GM12865 (cell line): ENCODE measurements at places on chromosomes 6 and 20.

DNA sequence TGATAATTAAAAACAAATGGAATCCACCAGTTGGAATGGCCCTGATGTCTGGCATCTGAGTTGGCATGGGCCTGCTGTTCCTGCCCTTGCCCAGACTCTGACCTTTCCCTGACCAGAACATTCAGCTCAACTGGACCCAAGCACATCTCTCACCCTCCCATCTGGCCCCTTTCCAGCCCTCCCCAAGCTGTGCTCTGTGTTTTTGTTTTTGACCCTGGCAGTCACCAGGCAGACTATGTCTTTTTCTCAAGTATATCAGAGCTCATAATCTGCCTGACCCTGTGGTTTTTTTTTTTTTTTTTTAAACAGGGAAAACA, 117.6 kb downstream of the TRDN start:
- DNase-seq, result no peak

GRCh38 chr20:62728781-62729300, 20.2 kb downstream of the NTSR1 start:
- no peak for DNase-seq

GRCh38 chr6:165298402-165298801, 11.0 kb downstream of the C6orf118 start:
- DNase-seq, result no peak

DNA sequence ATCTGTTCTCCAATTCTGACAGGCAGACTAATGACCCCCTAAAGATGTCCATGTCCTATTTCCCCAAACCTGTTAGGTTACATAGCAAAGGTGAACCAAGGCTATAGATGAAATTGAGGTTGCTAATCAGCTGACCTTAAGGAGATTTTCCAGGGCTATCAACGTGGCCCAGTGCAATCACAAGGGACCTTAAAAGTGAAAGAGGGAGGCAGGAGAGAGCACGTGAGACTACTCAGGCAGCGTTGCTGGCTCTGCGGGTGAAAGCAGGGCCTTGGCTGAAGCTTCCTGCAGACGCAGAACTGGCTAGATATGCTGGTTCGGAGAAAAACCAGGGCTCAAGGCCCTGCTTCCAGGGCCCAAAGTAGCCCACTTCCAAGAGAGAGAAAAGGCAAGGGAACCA, 78.7 kb downstream of the NCOA7 start:
- DNase-seq, result no peak

DNA sequence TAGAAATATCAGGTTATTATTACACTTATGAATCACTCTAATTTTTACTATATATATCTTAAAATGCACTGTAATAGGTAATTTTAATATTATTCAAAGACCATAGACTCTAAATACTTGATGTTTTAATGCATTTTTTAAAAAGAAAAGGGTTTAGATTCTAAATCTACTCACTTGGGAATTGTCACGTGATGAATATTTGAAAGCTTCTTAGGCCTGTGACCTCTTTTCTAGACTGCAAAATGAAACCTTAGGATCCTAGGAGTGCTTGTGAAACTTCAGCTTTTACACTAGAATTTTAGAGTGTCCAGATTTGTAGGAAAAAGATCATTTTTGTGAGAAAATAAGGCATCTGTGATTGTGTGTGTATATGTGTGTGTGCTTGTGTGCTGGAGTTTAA, 318.0 kb downstream of the HTR1B start:
- DNase-seq, result no peak

DNA sequence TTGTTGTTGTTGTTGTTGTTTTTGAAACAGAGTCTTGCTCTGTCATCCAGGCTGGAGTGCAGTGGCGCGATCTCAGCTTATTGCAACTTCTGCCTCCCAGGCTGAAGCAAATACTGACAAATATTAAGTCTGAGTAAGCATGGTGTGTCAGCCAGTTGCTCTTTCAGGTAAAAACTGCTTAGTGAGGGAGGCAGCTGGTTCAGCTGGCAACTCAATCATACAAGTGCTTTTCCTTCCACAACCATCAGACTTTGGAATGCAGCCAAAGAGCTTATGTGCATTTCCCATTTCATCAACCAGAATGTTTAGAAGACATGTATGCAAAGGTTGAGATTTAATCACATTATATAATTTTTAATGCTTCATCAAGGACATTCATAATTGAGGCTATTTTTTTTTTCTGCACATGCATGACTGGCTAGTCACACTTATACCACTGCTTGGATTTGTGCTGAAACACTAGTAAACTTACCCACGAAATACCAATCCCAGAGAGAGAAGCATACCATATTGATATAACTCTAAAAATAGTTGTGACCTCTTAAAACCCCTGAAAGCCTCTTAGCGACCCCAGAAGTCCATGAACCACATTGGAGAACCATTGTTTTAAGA, 56.0 kb downstream of the CLIC5 start:
- no peak for DNase-seq

GRCh38 chr6:56890066-56890465, 64.8 kb upstream of the BEND6 start:
- DNase-seq, result no peak

- DNase-seq, result peak; percentile 65
These were observed 13.4 kb downstream of the FAM110A start for GRCh38 chr20:846894-847278.

GRCh38 chr6:46901882-46902314, 19.8 kb downstream of the ADGRF5 start:
- no peak for DNase-seq

GRCh38 chr6:49468042-49468441, 4.9 kb downstream of the CENPQ start:
- DNase-seq, result no peak

DNA sequence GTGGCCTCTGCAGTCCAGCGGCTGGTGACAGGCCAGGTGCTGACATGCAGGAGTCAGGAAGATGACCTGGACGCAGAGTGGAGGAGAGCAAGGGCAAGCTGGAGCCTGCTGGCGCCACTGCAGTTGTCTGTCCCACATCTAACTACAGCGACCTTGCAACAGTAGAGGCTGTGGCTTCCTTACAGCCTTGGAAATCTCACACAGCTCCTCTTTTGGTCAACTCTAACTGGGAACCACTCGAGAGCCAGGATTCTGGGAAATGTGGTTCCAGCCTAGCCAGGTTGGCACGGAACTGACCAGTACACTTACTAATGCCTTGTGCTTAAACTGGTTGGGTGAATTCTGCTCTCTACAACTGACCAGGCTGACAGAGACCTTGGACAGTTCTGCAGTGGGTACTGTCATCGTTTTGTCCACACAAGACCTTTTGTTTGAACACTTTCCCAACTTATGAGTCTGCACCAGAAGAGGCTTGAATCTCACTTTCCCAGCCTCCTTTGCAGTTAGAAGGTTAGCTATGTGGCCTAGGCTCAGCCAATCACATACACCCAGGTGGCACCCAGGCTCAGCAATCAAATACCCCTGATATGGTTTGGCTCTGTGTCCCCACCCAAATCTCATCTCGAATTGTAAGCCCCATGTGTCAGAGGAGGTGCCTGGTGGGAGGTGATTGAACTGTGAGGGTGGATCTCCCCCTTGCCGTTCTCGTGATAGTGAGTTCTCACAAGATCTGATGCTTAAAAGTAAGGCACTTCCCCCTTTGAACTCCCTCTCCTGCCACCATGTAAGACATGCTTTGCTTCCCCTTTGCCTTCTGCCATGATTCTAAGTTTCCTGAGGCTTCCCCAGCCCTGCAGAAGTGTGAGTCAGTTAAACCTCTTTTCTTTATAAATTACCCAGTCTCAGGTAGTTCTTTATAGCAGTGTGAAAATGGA, 153.5 kb downstream of the ZMYND8 start:
- DNase-seq, result no peak

DNA sequence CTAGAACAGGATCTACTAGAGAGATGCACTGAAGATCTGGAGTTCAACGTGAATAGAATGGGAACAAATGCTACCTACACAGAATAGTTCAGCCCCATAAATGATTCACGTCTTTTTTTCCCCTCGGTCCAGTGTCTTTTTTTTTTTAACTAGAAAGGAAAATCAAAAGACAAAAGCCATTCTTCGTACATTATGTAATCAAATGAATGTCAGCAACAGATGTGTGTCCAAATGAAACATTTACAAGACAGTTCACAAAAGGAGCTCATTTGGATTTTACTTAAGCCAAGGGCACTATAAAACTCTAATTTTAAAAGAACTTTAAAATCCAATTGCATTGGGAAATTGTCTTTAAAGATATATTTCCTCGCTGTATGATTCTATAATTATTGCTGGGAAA, 42.4 kb downstream of the FAM184A start:
- DNase-seq, result no peak

GRCh38 chr6:97067045-97067444, 142.5 kb downstream of the KLHL32 start:
- DNase-seq, result peak; percentile 26

DNA sequence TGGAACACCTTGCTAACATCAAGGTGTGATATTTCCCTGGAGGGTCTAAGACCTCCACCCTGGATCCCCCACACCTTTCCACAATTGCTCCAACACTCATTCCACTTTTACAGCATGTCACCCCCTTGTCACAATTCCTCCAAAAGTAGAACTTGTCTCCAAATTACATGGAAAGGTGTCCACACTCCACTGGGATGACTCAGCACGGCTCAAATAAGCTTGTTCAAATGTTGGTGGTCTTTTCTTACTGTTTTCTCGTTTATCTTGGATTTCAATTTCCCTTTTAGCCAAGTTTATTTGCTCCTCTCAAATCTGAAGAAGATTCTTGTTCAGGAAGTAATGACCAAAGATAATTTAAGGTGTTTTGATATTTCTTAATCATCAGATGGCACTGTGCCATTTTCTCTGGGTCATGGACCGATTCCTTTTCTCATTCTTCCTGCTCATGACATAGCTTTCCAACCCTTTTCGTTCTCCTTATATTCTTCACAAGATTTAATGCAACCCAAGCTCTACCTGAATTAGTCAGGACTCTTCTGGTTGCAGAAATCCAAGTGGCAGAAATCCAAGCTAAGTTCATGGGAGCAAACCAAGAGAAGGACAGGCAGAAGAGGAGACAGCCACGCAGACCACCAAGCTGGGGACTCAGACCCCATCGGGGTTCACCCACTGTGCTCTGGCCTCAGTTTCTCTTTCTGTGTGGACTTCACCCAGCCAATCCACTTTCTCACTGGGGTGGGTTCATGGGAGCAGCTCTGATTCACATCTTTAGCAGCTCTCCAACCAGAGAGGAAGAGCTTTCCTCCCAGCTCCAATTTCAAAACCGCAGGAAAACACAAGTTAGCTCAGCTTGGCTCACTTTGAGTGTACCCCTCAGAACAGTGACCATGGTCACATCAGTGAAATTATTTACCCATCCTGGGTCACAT, 110.5 kb upstream of the CDYL start:
- DNase-seq, result no peak

- DNase-seq, result peak; percentile 70
These were observed 29.7 kb downstream of the ATXN1 start for GRCh38 chr6:16731478-16732051.

GRCh38 chr20:48247961-48248360, 462.7 kb upstream of the SULF2 start:
- no peak for DNase-seq

- peak; percentile 49 for DNase-seq
These were observed 1.3 kb downstream of the CDYL start for GRCh38 chr6:4777394-4777935.

- DNase-seq, result no peak
These were observed 412.5 kb downstream of the MMUT start for GRCh38 chr6:49050584-49050983.

GRCh38 chr6:92791403-92791802, 628.0 kb downstream of the EPHA7 start:
- DNase-seq, result no peak

DNA sequence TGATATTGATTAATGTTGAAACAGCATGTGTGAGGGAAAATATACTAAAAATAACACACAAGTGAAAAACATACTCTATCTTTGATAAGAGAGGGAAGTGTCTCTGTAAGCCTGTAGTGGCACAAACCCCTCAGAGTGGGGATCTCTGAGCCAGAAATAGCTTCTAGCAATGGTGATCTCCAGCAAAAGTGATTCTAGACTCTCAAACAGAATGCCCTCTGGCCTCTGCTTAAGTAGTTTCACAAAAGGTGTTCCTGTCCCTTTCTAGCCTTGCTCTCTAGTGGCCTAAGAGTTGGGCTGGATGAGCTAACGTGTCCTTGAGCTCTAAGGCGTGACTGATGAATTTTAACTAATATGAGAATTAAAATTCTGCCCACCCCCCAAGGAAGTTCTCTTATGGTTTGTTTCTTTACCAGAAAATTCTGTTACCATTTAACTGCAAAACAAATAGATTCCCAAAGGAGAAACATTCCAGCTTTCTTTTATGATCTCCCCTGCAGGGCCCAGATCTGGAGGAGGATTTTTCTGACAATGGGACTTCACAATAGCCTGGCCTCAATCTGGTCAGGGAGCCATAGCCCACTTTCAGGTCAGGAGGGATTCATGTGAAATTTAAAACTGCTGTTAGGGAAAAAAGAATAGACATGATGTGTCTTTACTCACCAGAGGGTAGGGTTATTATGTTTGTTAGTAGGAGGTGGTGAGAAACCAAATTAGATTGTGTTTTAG, 182.5 kb upstream of the LAMP5 start:
- DNase-seq, result no peak

DNA sequence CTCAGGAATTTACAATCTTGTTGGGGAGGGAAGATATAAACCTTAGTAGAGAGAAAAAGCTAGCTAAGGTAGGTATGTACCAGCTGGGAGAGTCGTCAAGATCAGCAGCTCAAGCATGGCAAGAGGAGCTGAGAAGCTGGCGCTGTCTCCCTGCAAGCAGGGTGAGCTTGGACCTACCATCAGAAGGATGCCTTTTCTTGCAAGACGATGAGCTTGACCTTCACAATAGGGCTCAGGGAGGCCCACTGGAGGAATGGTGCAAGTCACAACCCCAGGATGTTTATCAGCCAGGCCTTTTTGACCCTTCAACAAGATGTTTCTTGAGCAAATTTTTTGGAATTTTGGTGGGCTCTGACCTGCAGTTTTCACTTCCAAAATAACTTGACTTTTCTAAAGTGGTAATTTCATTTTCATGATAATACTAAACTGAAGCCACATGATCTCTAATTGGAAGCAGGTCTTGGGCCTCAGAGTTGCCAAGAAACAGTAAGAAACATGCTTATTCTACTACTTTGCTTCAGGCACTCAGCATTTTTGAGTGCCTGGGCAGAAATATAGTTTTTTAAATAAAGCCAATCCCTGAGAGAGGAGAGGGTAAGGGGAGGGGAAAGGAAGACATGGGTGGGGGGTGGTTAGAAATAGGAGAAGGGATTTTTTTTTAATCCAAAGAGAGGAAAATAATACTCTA, 258.1 kb downstream of the CLIC5 start:
- no peak for DNase-seq

DNA sequence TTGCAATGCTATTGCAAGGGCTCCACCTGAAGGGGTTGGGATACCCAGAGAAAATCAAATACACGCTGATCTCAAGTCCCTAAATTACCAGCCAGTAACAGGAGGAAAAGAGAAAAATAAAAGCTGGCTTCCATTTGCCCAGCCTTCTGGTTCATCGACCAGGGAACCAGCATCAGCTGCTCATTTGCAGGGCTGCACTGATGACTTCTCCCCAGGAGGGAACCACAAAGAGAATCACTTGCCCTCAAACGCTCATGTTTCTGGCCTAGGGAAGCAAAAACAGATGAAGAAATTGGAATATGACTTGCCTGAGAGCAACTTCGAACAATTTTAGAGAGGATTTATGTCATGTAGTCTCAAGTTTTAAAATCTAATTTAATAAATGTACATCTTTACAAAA, 119.7 kb downstream of the SH3BGRL2 start:
- DNase-seq, result no peak
